AML-193 (cell line): ENCODE measurements at places on chromosomes 11 and 22.

DNA sequence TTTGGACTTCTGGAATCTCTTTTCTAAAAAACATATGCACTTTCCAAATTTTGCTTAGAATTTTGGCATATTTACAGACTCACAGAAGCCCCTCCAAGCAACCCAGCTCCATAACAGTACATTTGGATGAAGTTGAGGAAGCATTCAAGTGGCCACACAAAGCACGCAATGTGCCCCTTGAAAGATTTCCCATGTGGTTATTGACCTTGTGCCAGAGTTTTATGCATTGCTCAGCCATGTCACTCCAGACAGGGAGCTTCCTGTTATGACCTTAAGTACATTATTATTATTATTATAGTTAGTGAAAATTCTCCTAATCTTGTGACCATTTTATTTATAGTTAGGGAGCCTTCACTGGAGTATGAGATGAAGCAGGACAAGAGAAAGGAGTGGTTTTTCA lies 35.0 kb upstream of the BDNF start:
- no peak for DNase-seq

DNA sequence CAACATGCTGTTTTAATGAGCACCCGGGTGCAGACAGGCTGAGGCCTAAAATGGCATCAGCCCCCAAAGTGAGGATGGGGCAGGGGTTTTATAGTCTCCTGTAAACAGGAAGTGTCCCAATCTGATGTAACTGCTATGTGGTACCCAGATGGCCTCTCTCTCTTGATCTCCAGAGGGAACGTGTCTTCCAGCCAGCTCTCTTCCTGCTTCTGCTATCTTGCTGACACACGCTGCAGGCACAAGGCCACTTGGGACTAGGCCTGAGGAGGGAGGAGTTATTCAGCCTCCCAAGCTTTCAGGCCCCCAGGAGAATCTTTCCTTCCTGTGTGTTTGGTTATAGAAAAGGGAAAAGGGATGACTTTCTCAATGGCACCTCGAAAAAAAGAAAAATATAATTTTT lies 11.4 kb upstream of the VSTM5 start:
- no peak for DNase-seq

DNA sequence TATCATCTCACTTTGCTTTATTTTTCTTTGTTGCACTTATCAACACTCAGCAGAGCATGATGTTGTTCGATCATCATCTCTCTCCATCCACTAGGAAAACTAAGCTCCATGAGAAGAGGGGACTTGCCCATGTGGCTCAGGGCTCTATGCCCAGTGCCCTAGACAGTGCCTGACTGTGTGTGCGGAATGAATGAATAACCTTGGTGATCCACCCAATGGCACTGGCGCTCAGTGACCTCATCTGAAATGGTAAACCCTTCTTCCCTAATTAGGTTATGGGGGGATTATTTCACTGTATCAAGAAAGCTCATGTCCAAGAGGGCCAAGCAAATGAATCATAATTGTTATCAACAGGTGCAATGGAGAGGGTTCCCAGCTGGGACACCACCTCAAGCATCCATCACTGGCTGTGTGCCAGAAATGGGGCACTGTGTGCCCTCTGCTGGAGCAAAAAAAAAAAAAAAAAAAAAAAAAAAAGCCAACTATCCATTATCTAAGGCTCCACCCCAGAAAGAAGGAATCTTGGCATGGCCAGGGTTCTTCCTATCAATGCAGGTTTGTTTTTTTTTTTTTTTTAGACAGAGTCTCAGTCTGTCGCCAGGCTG lies 172.6 kb downstream of the LARGE1 start:
- no peak for DNase-seq

DNA sequence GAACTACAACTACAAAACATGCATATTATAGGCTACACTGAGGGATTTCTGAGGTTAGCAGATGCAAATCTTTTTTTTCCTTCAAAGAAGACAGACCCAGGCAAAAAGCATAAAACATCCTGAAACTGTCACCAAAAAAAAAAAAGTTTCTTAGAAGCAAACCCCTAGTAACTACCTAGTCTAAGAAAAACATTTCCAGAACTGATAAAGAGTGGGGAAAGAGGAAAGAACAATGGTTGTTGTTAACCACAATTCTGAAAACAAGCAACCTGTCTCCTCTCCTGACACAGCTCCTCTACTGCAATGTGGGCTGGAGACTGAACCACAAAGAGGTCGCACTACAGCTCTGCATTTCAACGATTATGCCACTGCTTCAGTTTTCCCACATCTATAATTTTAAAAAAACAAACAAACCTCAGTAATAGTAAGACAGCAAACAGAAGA lies 15.0 kb downstream of the DENND5A start:
- DNase-seq = peak; percentile 18

- peak; percentile 92 for DNase-seq
These were observed 30.0 kb downstream of the ARAP1 start for GRCh38 chr11:72722050-72722748.

DNA sequence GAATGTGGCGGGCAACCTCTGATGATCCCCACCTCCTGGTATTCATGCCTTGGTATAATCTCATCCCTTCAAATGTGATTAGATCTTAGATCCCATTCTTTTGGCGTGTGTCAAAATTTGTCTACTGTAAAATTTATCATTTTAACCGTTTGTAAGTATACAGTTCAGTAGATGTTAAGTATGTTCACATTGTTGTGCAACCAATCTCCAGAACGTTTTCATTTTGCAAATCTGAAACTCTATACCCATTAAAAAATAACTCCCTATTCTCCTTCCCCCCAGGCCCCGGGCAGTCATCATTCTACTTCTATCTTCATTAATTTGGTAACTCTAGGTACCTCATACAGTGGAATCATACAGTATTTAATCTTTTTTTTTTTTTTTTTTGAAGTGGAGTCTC lies 159.0 kb downstream of the LDLRAD3 start:
- DNase-seq = no peak

DNA sequence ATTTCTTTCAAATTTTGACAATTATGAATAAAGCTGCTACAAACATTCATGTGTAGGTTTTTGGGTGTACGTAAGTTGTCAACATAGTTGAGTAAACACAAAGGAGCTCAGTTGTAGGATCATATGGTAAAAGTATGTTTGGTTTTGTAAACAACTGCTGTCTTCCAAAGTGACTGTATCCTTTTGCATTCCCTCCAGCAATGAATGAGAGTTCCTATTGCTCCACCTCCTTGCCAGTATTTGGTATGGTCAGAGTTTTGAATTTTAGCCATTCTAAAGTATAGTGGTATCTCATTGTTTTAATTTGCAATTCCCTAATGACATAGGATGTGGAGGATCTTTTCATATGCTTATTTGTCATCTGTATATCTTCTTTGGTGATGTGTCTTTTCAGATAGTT lies 28.0 kb upstream of the PHOX2A start:
- DNase-seq = no peak

GRCh38 chr22:47987885-47988515 lies 1225.5 kb downstream of the TBC1D22A start:
- no peak for DNase-seq

- DNase-seq = no peak
These were observed 19.3 kb upstream of the MRGPRX2 start for GRCh38 chr11:19079643-19080440.

DNA sequence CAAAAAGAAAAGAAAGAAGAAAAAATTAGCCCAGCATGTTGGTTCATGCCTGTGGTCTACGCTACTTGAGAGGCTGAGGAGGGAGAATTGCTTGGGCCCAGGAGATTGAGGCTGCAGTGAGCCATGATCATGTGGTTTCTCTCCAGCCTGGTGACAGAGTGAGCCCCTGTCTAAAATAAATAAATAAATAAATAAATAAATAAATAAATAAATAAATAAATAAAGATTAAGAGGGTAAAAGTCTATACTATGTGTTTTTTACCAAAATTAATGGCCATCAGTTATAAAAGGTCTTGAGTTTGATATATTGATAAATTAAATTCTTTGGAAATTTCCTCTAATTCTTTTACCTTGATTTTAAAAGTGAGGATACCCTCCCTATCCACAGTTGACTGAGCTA lies 25.2 kb upstream of the DEPDC7 start:
- DNase-seq = no peak

- no peak for DNase-seq
These were observed 23.0 kb downstream of the CCDC15 start for GRCh38 chr11:124977006-124977405.

- DNase-seq = no peak
These were observed 24.5 kb downstream of the RTL6 start for GRCh38 chr22:44473580-44473979.

- DNase-seq = no peak
These were observed 28.6 kb downstream of the C22orf42 start for GRCh38 chr22:32130464-32130863.

DNA sequence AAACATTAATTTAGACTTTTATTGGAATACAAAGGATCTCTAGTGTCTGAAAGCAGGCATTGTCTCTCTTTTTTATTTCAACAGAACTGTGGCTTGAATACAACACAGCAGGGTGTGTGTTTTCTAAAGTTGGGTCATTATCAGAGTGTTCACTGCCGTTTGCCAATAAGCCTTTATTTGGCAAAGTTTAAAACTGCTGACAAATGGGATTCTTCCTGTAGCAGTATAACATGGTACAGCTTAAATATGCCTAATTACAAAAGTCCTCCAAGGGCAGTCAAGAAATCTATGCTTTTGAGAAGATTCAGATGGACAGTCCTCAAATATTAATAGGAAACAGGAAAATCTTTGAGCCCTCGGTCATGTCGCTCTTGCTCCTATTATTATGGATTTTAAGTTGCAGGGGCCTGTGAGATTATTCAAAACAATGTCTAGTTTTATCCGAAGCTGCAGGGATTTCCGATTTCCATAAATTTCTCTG lies 199.9 kb downstream of the MAML2 start:
- no peak for DNase-seq

DNA sequence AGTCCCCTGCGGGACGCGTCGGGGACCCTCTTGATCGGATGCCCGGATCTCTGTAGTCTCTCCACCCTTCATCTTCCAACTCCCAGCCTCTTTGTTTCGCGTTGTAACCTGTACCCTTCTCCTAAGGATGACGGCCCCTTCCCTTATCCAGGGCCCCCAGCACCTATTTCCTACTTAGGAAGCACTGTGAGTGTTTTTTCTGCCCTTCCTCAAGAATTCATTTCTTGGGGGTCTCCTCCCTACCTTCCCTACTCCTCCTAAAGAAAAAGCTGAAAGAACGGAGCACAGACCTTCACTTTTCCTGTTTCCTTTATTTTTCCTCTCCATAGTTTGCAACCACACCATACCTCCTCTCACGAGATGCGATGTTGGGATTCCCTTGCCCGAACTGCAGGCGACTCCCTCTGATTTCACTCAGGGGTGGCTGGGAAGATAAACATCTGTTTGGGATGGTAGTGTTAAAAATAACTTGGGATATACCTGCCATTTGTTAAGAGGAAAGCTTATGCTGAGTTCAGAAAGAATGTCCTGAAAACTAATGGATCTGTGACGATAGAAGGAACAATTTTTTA lies 593 bp downstream of the FAM118B start:
- no peak for DNase-seq

DNA sequence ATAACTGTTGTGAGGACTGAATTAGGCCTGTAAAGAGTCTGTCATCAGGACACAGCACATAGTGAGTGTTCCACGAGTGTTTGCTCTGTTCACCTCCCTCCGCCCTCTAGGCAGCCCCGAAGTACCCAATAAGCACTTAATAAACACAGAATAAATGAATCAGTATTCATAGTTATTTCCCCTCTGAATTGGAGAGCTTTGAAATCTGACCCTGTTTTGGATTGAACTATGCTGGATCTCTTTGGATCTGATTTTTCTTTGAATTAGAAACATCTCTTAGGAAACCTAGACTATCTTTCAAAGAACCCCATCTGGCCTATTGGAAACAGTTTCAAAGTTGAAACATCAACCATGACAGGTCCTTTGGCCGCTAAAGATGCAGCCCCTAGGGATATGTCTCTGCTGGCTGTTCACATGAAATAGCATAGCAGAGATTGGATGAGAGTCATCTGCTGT lies 615.5 kb downstream of the NTM start:
- no peak for DNase-seq

DNA sequence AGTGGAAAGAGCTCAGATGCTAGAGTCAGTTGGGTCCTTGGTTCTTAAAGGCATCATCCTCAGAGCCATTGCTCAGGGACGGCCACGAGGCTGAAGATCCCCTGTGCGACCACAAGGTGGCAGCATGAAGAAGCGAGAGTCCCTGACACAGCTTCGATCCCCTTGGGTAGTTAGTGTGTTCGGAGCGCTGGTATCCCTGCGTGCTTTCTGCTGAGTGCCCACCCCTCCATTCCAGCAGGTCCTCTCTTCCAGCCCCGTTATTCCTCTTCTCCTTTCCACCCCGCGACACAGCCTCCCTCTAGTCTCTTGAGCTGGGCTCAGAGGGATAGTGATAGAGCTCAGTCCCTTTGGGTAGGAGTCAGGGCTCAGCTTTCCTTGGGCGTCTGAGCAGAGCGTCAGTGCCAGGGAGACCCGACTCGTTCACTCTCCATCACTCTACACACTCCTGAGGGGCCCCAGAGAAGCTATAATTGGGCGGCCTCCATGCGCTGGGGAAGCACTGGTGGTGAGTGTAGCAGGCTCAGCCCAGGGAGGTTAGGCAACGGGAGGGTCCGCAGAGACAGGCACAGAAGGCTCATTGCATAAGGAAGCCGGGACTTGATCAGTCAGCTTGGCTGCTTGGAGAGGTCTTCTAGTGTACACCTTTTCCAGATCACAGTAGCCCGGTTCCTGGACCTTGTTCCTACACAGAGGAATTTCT lies at the start of gene OR51D1:
TSS of gene OR51D1 (plus strand) at position 516 of the 700 bp plus-strand sequence. CDS start 2,314 bp downstream, outside the sequence.
- DNase-seq = peak; percentile 44

- DNase-seq = no peak
These were observed 7.3 kb downstream of the APOBEC3B start for GRCh38 chr22:38989466-38989865.

- DNase-seq = no peak
These were observed 78.3 kb downstream of the ZBTB16 start for GRCh38 chr11:114137838-114138237.

GRCh38 chr11:61911128-61911700 lies 6.2 kb downstream of the RAB3IL1 start:
- DNase-seq = no peak

DNA sequence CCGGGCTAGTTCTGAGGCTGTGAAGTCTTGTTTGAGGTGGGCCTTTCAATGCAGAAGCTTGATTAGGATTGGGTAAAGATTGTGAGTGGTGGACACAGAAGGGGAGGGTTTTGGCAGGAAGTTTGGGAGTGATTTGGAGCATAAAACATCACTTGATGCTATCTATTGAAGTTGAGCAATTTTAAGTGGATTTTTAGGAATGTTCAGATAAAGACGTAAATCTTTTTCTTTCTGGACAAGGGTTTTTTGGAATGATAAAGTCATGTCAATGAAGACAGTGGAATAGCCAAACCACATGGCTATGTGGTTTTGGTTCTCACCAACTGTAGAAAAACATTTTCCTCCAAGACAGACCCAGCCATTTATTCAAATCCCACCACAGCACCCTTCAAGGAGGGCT lies 111.2 kb upstream of the SNX19 start:
- no peak for DNase-seq

GRCh38 chr11:34926831-34927132 lies 10.4 kb downstream of the PDHX start:
- DNase-seq = no peak

GRCh38 chr22:32823024-32823730 lies 21.7 kb downstream of the TIMP3 start:
- DNase-seq = peak; percentile 7

- DNase-seq = peak; percentile 19
These were observed 26.1 kb downstream of the APIP start for GRCh38 chr11:34890089-34890488.

- no peak for DNase-seq
These were observed 5.4 kb downstream of the CCDC86 start for GRCh38 chr11:60847281-60847680.

GRCh38 chr22:20957683-20958431 lies 9.2 kb upstream of the AIFM3 start:
- no peak for DNase-seq

- no peak for DNase-seq
These were observed 33.5 kb downstream of the ETS1 start for GRCh38 chr11:128553662-128554362.
